ENCODE measurements at places on chromosomes 3 and 15.

GRCh38 chr3:24596626-24597025, 102.0 kb upstream of the THRB start:
- no peak for DNase-seq

DNA sequence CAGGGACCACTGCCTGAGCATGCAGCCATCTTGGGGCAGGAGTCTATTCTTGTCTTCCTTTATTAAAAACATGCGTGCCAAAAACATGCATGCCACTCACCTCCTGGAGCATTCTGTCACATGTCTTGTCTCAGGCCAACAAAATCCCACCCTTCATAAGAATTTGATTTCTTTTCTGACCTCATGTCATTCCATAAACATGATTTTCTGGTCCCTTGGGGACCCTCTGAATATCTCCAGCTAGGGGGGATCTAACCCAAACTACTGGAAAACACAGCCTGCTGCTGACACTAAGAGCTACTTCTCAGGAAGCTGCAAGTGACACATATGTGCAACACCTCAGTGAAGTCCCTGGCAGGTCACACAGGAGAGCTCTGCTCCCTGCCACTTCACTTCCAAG, 26.8 kb upstream of the NOX5 start:
- no peak for DNase-seq

- DNase-seq = no peak
Measured at GRCh38 chr3:119181765-119182164, 8.4 kb downstream of the UPK1B start.

DNA sequence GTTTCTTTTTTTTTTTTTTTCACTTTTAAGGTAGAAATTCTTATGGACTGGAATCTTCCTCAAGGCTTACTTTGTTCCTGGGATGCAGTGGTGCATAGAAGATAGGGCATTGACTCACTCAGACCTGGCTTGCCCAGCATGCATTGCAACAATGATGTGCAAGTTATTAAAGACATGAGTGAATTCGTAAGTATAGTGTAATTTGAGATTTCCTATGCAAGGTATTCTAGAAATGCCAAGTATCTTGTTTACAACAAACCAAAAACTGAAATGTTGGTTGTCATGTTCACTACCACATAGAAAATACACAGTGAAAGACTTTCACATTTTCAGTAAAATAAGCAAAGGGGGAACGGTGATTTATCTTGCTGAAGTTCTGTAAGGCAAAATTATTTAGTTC, 56.5 kb upstream of the FNDC3B start:
- no peak for DNase-seq

DNA sequence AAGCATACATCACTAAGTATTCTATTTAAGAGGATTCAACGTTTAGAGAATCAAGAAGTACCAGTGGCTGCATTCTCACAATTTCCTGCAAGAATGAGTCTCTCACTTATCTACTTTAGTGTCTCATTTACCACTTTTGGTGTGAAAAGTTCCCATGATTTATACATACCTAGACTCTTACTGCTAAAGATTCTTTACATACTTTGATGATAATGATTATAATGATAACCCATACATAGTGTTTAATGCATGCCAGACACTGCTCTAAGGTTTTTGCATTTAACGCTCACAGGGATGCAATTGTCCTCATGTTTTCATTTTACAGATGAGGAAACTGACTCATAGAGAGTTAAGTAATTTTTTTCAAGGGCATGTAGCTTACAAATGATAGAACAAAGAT, 133.6 kb downstream of the TMEM108 start:
- no peak for DNase-seq

- no peak for DNase-seq
Measured at GRCh38 chr3:23078735-23079134, 124.4 kb upstream of the UBE2E2 start.

GRCh38 chr15:93245661-93246042, 156.6 kb upstream of the RGMA start:
- peak; percentile 49 for DNase-seq

DNA sequence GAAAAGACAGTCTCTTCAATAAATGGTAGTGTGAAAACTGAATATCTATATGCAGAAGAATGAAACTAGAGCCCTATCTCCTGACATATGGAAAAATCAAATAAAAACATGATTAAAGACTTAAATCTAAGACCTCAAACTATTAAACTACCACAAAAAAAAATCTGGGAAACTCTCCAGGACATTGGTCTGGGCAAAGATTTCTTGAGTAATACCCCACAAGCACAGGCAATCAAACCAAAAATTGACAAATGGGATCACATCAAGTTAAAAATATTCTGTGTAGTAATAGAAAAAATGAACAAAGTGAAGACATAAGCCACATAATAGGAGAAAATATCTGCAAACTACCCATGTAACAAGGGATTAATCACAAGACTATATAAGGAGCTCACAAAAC, 286.4 kb downstream of the TBC1D5 start:
- DNase-seq = no peak

DNA sequence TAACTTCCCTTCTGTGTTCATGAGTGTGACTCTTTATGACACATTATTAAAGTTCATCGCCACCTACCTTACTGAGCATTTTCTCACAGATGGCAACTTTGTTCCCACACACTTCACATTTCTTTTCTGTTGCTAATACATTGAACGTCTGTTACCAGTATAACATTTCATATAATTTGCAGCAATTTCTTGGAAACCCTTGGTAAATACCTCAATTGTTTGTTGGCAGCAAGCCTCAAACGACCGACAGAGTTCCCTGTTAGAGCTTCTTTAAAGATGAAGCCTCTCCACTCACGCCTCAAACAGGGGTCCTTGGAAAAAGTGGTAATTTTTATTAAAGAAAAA, 3.2 kb upstream of the CHSY1 start:
- DNase-seq = no peak

Measured in NCI-H82 (cell line).